ENCODE measurements at places on chromosomes 12 and 14.

DNA sequence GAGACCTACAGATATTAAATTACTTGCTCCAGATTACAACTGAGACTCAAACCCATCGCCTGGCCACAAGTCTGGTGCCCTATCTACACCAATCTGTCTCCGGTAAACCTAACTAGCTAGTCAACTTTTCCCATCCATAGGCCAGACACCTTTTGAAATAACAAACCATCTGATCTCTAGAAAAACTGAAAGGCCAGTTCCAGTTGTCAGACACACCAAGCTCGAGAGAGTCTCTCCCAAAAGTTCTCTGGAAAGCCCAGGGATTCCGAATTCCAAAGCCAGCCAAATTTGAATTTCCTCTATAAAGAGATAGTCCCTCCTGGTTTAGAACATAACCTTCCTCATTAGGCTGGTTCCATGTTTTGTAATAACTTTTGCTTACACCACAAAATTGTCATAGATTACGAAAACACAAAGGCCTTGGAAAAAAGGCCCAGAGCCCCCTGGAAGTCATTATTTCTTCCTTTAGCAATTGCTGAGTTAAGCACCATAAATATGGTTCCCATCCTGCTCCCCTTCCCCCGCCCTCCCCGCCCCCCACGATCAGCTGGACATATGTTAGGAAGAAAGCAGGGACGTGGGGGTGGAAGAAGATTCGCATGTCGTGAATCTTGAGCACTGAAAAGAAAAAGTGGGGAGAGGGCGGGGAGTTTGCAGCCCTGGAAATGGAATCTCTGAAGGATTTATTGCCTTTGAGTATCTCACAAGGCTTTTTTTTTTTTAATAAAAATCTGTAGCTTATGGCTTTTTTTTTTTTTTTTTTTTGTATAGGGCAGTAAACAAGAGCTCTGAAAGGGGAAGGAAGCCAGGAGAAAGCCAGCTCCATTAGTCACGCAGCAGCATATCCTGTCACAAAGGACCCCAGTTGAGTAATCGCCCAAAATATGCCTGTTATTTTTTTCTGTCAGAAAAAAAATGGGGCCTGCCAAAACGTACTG, 110.4 kb downstream of the ZFP36L1 start:
- DNase-seq = no peak

GRCh38 chr12:57455374-57456144, 452 bp downstream of the INHBE start:
- DNase-seq = no peak

DNA sequence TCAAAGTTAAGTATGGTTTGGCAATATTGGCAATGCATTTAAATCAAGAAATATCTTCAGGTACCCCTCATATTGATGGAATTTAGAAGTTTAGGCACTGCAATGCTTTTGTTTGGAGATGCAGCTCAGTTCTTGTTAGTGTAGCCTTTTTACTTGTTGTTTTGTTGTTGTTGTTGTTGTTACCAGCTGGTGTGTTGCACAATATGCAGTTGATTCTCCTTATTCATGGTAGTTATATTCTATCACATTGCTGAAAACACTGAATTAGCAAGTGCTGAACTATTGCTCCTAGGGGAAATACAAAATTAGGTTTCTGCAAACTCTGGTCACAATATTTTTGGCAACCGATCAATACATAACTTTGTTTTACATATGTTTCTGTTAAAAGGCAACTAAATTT, 34.8 kb downstream of the CCER1 start:
- DNase-seq = no peak

- DNase-seq = no peak
Measured at GRCh38 chr14:69586404-69586803, 11.7 kb upstream of the CCDC177 start.

GRCh38 chr12:94266796-94267536, 118.6 kb downstream of the PLXNC1 start:
- no peak for DNase-seq

GRCh38 chr12:88935856-88936255, 355.6 kb upstream of the KITLG start:
- DNase-seq = no peak

- no peak for DNase-seq
Measured at GRCh38 chr14:103597623-103598377, 31.2 kb upstream of the KLC1 start.

GRCh38 chr14:50122291-50122690, 5.9 kb upstream of the VCPKMT start:
- DNase-seq = no peak
